ENCODE measurements at places on chromosomes 2 and 18. TPM values are rescaled to one million over a fixed set of nuclear protein-coding genes. Genes with fewer than 3 reads are reported as not detected.
A peak's percentile ranks its signal among the peaks of the same experiment; 100 is the strongest.

DNA sequence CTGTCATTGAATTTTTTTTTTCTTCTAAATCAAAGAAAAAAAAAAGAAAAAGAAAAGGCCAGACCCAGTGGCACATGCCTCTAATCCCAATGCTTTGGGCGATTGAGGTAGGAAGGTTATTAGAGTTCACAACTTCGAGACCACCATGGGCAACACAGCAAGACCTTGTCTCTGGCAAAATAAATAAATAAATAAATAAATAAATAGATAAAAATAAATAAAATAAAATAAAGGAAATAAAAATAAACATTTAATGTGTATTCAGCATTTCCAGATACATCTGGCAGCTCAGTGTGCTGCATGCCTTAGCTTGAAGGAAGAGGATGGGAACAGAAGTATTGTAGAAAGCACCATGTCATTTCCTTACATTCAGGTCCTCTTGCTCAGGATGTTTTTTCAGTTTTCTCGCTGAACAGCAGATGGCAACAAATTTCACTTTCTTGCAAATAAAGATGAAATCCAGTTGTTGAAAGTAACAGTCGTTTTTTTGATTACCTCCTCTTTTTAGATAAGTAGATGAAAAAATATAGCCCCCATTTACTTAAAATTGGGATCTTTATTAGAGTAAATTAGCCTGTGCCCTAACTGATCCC, 25.7 kb upstream of the FAM178B start:
- H3K27me3 ChIP-seq: peaks cover 4% of the 10 kb centered on the region
- DNase-seq: peak; percentile 26
- no peak overlapping the region for H3K27ac ChIP-seq
- H3K4me1 ChIP-seq: no peaks in the 10 kb centered on the region
- no peaks in the 10 kb centered on the region for H3K36me3 ChIP-seq
- H3K4me3 ChIP-seq: no peak overlapping the region

DNA sequence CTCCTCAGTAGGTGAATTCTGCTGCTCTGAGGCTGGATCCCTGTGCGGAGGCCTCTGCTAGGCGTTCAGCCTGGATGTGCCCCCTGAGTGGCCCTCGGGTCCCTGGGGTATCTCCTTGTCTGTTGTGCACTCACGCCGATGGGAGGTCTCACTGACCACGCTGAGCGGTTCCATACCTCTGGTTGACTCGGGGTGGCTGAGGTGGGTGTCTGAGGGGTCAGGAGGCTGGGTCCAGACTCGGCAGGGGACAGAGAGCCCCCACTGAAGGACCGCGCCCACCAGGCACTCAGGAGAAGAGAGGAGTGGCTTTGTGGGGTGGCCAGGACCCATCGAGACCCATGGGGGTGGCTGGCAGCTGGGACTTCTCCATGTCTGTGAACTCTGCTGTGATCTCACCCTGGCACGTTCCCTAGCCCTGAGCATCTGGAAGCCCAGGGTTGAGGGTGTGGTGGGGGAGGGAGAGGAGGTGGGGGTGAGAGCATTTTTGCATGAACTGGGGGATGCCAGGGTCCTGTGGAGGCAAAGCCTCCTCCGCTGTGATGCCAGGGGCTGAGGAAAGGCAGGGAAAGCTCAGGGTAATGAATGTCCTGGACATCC, 53.7 kb downstream of the TWIST2 start:
- peaks cover 16% of the 10 kb centered on the region for H3K4me1 ChIP-seq
- no peak overlapping the region for H3K27ac ChIP-seq
- no peaks in the 10 kb centered on the region for H3K27me3 ChIP-seq
- no peaks in the 10 kb centered on the region for H3K36me3 ChIP-seq

DNA sequence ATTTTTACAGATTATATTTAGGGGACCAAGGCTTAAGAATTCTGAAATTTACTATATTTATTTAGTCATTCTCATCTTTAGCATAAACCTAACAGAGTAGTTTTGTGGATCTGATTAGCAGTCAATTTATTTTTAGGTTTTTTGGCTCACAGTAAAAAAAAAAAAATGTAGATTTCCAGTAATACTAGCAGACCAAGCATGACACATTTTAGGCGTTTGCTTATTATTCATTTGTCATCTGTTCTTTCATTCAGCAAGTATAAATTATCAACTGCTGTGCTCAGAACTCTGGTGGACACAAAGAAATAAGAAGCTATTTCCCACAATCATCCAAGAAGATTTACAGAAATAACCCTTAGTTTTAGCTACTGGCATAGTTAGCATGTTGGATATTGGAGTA, 20.6 kb downstream of the PDE1A start:
- no peaks in the 10 kb centered on the region for H3K4me1 ChIP-seq
- no peaks in the 10 kb centered on the region for H3K27me3 ChIP-seq
- H3K36me3 ChIP-seq: no peaks in the 10 kb centered on the region
- H3K4me3 ChIP-seq: no peak overlapping the region
- no peak for DNase-seq

DNA sequence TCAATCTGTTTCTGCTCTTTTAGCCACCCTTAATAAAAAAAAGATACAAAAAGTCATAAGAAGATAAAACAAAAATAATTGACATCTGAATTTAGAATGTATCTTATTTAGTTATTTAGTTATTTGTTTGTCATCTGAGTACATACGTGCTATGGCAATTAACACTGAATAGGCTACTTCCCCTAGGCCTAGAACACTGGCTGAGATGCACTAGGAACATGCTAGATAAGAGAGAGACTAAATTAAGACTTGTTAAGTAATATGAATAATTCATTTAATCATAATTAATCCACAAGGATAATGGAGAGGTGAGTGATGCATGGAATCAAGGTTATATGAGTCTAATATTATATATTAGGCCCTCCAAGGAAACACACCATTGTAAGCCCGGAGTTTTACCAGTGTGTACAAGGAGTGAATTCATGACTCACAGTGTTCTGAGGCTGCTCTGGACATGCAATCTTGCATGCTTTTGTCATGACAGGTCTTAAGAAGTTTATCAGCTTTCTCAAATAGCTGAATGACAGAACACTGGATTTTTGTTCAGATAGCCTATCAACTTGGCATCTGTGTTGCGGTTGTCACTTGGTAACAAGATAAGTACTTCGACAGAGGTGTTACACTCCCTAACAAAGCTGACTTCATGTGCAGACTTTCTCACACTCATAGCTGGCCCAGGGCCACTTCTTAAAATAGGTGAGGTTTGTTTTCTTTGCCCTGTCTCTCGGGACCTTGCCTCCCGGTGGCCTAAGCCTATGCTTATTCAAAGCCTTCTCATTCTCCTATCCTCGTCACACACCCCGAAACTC, 5.0 kb upstream of the SERPINB2 start:
- H3K36me3 ChIP-seq: no peaks in the 10 kb centered on the region
- no peak for DNase-seq
- no peaks in the 10 kb centered on the region for H3K4me1 ChIP-seq
- H3K27ac ChIP-seq: no peak overlapping the region
- no peaks in the 10 kb centered on the region for H3K27me3 ChIP-seq

- peaks cover 37% of the 10 kb centered on the region for H3K27me3 ChIP-seq
- no peak for DNase-seq
- H3K4me1 ChIP-seq: peaks cover 3% of the 10 kb centered on the region
- H3K27ac ChIP-seq: no peak overlapping the region
- H3K36me3 ChIP-seq: no peaks in the 10 kb centered on the region
Measured at GRCh38 chr2:173400760-173401159, 46.1 kb downstream of the CDCA7 start.

- no peak overlapping the region for H3K27ac ChIP-seq
- no peak for DNase-seq
- no peaks in the 10 kb centered on the region for H3K36me3 ChIP-seq
- no peaks in the 10 kb centered on the region for H3K27me3 ChIP-seq
Measured at GRCh38 chr2:118232796-118233195, 144.5 kb downstream of the INSIG2 start.

DNA sequence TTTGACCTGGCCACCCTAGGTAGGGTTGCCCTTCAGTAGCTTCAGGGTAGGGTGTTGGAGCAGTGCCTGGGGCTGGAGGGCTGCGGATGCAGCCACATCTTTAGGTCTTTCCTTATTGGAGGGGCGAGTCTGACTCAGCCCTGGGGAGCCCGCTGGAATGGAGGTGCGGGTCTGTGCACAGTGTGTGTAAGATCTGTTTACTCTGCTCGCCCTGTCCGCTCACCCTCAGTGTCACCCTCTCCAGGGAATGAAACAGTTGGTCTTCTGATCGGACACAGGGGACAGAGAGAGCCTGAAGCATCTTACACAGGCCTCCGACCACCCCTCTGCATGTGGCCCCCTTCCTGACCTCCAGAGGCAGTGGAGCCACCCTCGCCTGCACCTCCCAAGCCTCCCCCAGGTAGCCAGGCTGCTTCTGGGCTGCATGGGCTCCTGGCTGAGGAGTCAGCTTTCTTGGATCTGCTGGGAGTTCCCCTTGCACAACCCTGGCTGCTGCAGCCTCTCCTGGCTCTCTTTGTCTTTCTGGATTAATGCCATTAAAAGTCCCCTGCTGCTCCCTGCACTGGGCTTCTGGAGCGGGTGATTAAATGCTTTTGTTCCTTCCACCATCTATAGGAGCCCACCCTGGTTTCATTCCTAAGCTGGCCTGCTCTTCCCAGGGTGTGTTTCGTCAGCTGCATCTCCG, 82.6 kb downstream of the ASB1 start:
- no peak overlapping the region for H3K27ac ChIP-seq
- no peak overlapping the region for H3K4me3 ChIP-seq
- H3K4me1 ChIP-seq: peaks cover 31% of the 10 kb centered on the region

GRCh38 chr2:160293391-160294091, 93.5 kb upstream of the ITGB6 start:
- no peaks in the 10 kb centered on the region for H3K4me1 ChIP-seq
- H3K4me3 ChIP-seq: no peak overlapping the region
- H3K27me3 ChIP-seq: no peaks in the 10 kb centered on the region

GRCh38 chr2:186783254-186783653, 65.7 kb downstream of the ZSWIM2 start:
- H3K4me1 ChIP-seq: no peaks in the 10 kb centered on the region
- no peak overlapping the region for H3K27ac ChIP-seq
- no peak overlapping the region for H3K4me3 ChIP-seq
- no peaks in the 10 kb centered on the region for H3K27me3 ChIP-seq

DNA sequence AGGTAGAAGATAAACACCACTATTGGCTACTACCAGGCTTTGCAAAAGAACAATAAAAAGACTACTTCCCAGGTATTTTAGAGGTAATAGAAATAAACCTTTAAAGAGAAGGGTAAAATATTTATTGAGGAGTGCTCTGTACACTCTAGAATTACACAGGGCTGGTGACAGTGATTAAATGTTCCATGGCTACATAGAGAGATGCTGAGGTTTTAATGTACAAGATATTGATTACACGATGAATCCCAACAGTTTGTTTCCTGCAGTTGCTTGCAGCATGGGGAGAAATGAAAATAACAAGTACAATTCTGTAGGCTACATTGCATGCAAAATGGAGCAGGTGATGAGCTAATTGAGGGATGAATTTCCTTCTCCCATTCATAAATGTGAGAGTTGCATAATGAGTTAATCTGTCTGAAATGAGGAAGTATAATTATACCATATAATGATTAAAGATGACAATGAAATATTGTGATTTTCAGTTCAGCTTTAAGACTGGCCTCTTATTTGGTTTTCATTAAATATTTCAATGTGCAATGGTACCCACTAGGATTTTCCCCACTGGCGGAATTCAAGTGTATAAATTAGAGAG, 266.1 kb downstream of the SOCS6 start:
- no peaks in the 10 kb centered on the region for H3K36me3 ChIP-seq
- H3K4me1 ChIP-seq: no peaks in the 10 kb centered on the region
- no peaks in the 10 kb centered on the region for H3K27me3 ChIP-seq
- no peak overlapping the region for H3K27ac ChIP-seq

GRCh38 chr2:235605312-235606003, 111.6 kb downstream of the AGAP1 start:
- peak overlapping the region; percentile 26 for H3K4me3 ChIP-seq
- DNase-seq: peak; percentile 75
- H3K4me1 ChIP-seq: peaks cover 51% of the 10 kb centered on the region
- peak overlapping the region; percentile 71 for H3K27ac ChIP-seq

- no peaks in the 10 kb centered on the region for H3K36me3 ChIP-seq
- no peaks in the 10 kb centered on the region for H3K4me1 ChIP-seq
- H3K27ac ChIP-seq: no peak overlapping the region
Measured at GRCh38 chr2:103785432-103785831, 1023.6 kb downstream of the TMEM182 start.

- DNase-seq: no peak
- H3K4me3 ChIP-seq: no peak overlapping the region
- H3K36me3 ChIP-seq: no peaks in the 10 kb centered on the region
- H3K27ac ChIP-seq: peak overlapping the region; percentile 29
- H3K4me1 ChIP-seq: peaks cover 26% of the 10 kb centered on the region
Measured at GRCh38 chr2:42099438-42100173, 51.8 kb downstream of the PKDCC start.

DNA sequence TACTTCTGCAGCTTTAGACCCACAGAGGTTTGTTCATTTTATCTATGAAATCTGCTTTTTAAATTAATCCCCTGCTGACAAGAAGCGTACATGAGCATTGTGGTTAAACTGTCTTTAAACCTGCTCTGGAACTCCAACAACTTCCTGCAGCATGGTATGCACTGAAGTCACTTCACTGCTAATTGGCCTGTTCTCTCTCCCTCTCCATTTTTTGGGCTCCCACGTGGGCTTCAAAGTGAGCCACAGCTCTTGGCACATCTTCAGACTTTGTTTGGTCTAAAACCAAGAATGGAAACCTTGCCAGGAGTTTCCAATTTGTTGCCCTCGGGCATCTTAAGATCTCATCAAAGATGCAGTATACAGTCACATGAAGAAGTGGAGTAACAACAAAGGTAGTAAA, 311.4 kb downstream of the LRRTM1 start:
- DNase-seq: no peak
- no peaks in the 10 kb centered on the region for H3K36me3 ChIP-seq
- no peak overlapping the region for H3K27ac ChIP-seq
- no peak overlapping the region for H3K4me3 ChIP-seq
- no peaks in the 10 kb centered on the region for H3K4me1 ChIP-seq

DNA sequence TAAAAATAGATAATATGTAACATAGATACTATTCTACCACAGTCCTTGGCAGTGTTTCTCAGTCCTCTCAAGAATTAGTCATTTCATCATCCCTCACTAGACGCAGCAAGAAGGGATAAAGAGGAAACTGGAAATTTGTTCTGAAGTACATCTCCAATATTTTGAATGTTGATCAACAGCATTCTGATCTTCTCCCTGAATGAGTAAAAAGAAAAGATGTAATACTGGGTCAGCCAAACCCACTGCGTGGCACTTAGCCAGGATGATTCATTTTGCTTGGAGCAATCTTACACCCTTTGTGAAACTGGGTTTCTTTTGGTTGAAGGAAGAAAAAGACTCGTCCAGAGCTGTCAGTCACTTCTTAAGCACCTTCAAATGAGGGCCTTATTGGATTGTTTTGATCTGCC, 54.1 kb downstream of the TAF1B start:
- peaks cover 3% of the 10 kb centered on the region for H3K4me1 ChIP-seq
- H3K27me3 ChIP-seq: no peaks in the 10 kb centered on the region
- no peak overlapping the region for H3K4me3 ChIP-seq
- peak overlapping the region; percentile 52 for H3K27ac ChIP-seq
- no peaks in the 10 kb centered on the region for H3K36me3 ChIP-seq

- no peaks in the 10 kb centered on the region for H3K27me3 ChIP-seq
- DNase-seq: no peak
- H3K4me1 ChIP-seq: peaks cover 4% of the 10 kb centered on the region
- H3K4me3 ChIP-seq: no peak overlapping the region
Measured at GRCh38 chr2:220224691-220225543, 597.5 kb downstream of the SLC4A3 start.

GRCh38 chr2:238892204-238892500, 44.3 kb downstream of the TWIST2 start:
- no peaks in the 10 kb centered on the region for H3K27me3 ChIP-seq
- DNase-seq: no peak
- no peaks in the 10 kb centered on the region for H3K36me3 ChIP-seq
- peaks cover 37% of the 10 kb centered on the region for H3K4me1 ChIP-seq
- no peak overlapping the region for H3K27ac ChIP-seq

The INPP5D gene
- total RNA-seq: 11.4 TPM

The GKN2 gene
- total RNA-seq: not detected

The TUBB8B gene
- total RNA-seq: not detected

The KIAA2012 gene
- 5.7 TPM for total RNA-seq

The OTOF gene
- total RNA-seq: 1.6 TPM

The CYP27A1 gene
- 12.1 TPM for total RNA-seq

The DPP10 gene
- 83.0 TPM for total RNA-seq

The RNASEH1 gene
- 17.9 TPM for total RNA-seq

Data from spinal cord (tissue), 10 donors.